Stomach (tissue), 19 donors: ENCODE measurements at places on chromosomes 12 and 14. TPM values are rescaled to one million over a fixed set of nuclear protein-coding genes. Genes with fewer than 3 reads are reported as not detected.

- H3K4me1 ChIP-seq = no peaks in the 10 kb centered on the region
- H3K36me3 ChIP-seq = no peaks in the 10 kb centered on the region
- no peak overlapping the region for H3K27ac ChIP-seq
- no peak for DNase-seq
- no peak overlapping the region for H3K4me3 ChIP-seq
- no peaks in the 10 kb centered on the region for H3K27me3 ChIP-seq
These were observed 460.4 kb downstream of the DPF3 start for GRCh38 chr14:72433511-72433910.

- H3K27ac ChIP-seq = no peak overlapping the region
- H3K27me3 ChIP-seq = peaks cover 3% of the 10 kb centered on the region
- no peaks in the 10 kb centered on the region for H3K4me1 ChIP-seq
- H3K4me3 ChIP-seq = no peak overlapping the region
These were observed 18.8 kb upstream of the KLRF1 start for GRCh38 chr12:9808504-9808903.

- H3K4me1 ChIP-seq = no peaks in the 10 kb centered on the region
- DNase-seq = no peak
- H3K27me3 ChIP-seq = no peaks in the 10 kb centered on the region
- H3K4me3 ChIP-seq = no peak overlapping the region
These were observed 266.3 kb upstream of the DIO2 start for GRCh38 chr14:80477388-80478160.

DNA sequence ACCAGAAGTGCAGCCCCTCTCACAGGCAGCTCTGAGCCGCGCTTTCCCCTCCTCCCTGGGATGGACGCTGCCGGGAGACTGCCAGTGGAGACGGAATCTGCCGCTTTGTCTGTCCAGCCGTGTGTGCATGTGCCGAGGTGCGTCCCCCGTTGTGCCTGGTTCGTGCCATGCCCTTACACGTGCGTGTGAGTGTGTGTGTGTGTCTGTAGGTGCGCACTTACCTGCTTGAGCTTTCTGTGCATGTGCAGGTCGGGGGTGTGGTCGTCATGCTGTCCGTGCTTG lies 12.3 kb upstream of the TAMALIN start:
- H3K36me3 ChIP-seq = peaks cover 88% of the 10 kb centered on the region
- H3K4me1 ChIP-seq = no peaks in the 10 kb centered on the region
- H3K27me3 ChIP-seq = no peaks in the 10 kb centered on the region
- no peak overlapping the region for H3K27ac ChIP-seq
- DNase-seq = no peak

ACSM4 gene
- not detected for total RNA-seq
